ENCODE measurements at places on chromosomes 13 and 19.

DNA sequence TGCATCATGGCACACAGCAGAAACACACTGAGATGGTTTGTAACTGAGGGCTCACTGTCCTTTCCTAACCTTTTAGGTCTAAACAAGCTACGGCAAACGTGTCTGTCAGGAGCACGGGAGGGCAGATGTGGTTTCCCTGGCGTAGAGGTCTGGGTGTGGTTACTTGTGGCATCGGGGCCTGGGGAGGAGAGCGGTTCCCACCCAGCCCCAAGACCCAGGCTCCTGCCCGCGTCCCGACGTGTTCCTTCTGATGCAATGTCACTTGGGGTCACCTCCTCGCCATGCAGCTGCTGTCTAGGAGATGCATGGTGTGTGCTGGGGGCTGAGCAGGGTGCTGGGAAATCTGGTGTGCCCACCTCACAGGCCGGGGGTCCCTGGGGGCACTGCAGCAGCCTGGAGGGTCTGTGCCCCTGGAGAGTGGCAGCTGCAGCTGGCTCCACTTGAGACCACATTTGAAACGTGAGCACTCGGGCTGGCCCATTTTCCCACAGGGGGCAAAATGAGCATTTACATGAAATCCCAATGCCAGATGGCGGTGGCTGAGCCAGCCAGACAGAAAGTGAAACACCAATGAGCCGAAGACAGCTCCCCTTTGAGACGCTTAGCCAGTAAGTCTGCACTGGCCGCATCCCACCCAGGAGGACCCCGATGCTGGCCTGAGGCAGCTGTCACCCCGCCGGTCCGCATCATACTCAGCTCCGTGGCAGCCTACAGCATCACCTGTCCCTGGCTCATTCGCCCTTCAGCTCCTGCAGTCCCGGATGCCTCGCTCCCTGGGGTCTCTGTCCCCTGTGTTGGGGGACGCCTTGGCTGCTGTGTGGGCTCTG, 22.3 kb upstream of the MYDGF start:
- DNase-seq, result no peak

- no peak for DNase-seq
Observed at GRCh38 chr13:109273326-109273751, 513.0 kb downstream of the IRS2 start.

DNA sequence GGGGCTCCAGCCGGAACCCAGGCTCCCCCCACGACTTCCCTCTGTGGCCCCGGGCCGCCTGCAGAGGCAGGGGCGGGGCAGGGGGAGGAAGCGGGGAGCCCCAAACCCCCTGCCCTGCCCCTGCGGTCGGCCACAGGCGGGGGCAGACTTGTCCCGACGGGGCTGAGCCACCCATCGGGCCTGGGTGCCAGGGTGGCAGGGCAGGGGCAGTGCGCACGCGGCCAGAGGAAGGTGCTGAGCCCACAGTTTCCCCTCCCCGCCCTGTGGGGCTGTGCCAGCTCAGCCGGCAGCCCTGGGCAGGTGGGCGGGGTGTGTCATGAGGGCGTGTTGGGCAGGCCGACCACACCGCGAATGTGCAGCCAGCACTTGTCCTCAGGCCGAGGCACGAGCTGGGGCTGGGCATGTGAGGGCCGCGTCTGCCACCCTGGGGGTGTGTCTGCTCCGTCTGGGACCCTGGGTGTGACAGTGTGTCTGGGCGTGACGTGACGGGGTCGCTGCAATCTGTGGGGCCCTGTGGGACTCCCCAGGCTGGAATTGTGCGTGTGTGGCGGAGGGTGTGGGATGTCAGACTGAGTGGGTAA, 17.7 kb downstream of the CCDC97 start:
- DNase-seq, result no peak

GRCh38 chr19:34990578-34991192, 9.4 kb upstream of the GRAMD1A start:
- no peak for DNase-seq

DNA sequence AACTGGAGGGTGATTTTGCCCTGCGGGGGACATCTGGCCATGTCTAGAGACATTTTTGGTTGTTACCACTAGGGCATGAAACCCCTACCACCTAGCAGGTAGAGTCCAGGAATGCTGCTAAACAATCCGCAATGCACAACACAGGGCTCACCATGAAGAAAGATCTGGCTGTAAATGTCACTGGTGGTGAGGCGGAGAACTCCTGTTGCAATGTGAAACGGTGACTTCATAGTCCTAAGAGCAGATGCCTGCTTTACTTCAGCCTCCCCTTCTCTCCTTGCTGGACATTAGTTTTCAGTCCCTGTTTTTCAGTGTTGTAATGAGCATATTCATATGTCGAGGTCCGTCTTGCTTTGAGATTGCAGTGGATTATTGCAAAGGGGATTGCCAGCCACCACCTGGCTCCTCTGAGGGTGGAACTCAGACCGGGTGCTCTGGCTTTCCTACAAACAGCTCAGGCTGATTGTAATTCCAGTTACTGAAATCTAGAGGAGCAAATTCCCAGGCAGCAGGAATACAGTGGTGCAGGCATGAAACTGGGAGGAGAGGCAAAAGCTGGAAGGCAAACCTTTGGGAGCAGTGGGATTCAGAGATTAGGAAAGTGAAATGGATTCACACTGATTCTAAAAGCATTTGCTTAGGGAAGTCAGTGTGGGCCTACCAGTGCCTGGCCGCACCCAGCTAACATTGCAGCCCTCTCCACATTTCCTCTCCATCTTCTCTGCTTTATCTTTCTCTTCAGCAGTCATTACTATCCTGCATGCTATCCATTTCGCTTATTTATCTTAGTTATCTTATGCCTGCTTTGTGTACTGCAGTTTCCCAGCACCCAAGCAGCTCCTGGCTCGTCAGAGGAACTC, 76.1 kb upstream of the PCDH8 start:
- no peak for DNase-seq

- DNase-seq, result no peak
Observed at GRCh38 chr19:49859682-49860335, 7.6 kb downstream of the PNKP start.

- no peak for DNase-seq
Observed at GRCh38 chr19:19613506-19613905, 5.0 kb downstream of the PBX4 start.

- DNase-seq, result no peak
Observed at GRCh38 chr13:110001670-110002275, 215.4 kb upstream of the IRS2 start.

DNA sequence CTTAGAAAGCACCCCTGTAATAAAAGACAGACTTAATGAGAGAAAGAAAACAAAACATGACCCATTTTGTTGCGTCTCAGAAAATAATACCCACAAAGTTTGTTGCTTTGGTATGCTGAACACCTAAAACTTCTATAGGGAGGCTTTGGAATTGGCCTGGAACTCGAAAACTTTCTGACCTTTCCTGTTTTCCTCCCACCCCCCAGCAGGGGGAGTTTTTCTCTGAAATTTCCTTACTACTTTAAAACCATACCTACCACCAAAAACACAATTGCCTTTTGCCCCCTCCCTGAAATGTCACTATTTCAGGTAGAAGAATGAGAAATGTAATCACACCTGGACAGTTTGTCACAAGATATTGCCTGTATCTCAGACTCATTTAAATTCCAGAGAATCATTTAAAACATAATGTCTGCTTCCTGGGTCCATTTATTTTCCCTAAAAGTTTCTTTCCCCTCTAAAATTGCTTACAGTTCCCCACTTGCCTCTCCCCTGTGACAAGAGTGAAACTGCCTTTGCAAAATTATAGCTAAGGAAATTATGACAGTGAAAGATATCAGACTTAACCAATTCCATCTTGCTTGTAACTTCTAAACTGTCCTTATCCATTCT, 2700.2 kb downstream of the PCDH9 start:
- DNase-seq, result no peak

DNA sequence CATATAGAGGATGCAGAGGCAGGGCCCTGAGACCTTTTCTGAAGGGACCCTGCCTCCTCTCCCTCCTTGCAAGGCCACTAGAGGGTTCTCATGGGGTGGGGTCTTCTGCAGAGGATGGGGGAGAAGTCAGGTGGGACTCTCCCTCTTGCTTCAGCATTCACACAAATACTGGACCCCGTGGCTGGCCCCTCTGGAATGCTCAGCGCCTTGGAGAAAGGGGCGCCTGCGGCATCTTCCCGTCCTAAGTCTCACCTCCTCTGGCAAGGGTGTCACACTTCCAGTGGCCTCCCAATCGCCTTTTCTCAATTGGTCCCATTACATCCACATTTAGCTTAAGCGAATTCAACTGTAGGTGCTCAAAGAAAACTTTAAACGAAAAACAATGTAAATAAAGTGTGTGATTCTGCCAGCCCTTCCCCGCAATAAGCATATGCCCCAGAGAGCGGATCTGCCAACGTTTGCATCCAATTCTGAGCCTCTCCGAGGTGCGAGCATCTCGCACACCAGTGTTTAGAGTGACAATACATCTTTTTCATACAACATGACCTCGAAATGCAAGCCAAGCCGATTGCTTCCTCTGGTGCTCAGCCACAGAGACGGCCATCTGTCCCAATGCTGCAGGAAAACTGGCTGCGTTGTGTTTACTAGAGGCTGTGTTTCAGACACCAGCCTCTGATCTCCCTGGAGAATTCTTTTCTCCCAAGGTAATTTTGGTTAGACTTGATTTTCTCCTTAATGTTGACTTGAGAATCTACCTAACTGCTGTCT, 69.1 kb upstream of the WASF3 start:
- DNase-seq, result no peak

GRCh38 chr13:114026481-114026880, 52.6 kb upstream of the C13orf46 start:
- no peak for DNase-seq

DNA sequence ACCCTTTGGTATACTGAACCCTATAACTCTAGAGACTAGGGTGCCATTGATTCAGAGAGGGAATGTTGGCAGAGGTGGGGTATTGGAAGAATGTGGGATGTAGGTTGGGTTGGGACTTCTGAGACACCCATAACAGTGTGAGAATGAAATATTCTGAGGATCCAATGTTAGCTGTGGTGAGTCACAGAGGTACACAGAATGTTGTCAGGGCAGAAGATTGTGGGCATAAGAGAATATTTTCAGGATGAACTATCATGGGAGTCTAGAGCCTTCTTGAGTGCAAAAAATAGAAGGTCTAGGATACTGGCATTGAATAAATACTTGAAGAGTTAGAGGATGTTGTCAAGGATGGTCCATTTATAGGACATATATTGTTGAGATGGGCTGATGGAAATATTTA, 9.0 kb downstream of the KLK13 start:
- no peak for DNase-seq

GRCh38 chr13:86000546-86000945, 201.3 kb upstream of the SLITRK6 start:
- DNase-seq, result no peak

DNA sequence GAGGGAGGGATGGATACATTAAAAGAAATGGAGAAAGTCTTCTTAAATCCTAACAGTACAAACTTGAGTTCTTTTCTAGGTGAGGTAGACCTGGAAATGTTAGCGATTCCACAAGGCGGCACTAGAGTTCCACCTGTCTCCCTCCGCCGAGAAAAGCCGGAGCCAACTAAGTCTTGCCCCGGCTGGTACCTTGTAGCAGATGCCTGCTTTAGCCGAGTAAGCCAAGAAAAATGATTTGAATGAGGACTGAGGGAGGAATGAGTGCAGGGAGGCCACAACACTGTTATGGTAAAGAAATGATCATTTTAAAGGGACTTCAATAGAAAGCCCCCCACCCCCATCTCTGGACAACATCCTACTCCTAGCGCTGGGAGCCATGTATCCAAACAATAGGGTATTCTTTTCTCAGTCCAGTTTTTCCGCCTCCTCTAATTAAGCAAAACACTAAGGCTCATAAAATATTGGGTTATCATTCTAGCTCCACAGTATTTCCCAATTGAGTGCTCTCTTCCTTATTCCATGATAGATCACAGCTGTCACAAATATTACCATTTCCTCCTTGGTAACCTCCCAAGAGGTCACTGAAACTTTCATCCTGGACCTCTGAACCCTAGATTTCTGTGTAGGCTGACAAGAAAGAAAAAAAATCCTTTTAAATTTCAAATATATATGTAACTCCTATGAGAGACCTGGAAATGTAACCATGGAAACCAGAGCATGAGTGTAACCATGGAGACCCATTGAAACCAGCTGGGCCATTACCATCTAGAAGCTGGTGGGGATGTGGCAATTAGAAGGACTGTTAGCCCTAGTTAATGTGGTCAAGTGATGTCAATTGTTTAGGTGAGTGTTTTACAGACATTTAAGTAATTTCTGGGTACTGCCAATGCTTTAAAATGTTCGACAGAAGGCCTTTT, 58.3 kb downstream of the GPALPP1 start:
- DNase-seq, result peak; percentile 37

GRCh38 chr13:29500386-29500785, 95.1 kb downstream of the SLC7A1 start:
- DNase-seq, result no peak

DNA sequence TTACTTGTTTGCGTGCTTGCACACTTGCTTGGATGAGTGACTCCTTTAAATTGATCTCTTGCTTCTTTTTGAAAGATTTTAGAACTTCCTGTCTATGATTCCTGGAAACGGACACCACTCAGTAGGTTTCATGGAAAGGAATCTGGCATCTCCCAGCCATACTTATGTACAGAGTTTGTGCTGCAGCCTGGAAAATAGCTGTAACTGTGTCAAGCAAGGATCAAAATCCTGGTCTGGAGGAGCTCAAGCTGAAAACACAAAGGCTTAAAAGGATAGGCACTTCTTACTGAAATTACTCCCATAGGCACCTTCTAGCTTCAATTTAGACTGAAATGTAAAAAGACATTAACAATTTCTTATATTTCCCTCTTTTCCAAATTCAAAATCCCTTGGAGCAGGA, 1.4 kb upstream of the FREM2 start:
- DNase-seq, result no peak

DNA sequence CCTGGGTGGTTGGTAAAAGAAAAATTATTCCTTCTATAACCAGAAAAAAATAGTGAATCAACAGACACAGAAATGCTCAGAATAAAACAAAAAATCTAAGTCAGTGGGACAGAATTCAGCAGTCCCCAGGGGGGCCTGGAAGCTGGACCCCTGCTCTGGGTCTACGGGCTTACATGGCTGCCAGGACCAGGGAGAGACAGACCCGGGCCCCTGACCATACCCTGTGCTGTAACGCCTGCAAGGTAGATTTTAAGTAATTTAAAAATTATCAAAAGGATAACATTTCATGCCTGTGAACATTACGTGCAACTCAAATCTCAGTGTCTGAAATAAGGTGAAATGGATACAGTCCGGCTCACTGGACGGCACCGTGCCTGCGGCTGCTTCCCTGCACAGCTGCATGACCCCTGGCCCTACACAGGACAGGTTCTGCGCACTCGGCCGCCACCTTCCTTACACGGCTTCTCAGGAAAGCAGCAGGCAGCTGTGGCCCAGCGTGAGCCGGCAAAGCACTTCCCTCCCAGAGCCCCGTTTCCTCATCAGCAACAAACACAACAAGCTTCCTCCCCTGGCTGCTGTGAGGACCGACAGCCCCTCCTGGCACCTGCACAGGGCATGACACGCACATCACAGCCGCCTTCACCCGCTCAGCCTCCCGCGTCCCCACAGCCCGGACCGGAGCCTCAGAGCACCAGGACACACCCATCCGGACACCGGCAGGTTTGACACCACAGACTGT, 22.2 kb downstream of the RASA3 start:
- no peak for DNase-seq

- DNase-seq, result no peak
Observed at GRCh38 chr13:52779103-52779502, 39.5 kb upstream of the CNMD start.
